ENCODE measurements at places on chromosomes 13 and 19. TPM values are rescaled to one million over a fixed set of nuclear protein-coding genes. Genes with fewer than 3 reads are reported as not detected.

DNA sequence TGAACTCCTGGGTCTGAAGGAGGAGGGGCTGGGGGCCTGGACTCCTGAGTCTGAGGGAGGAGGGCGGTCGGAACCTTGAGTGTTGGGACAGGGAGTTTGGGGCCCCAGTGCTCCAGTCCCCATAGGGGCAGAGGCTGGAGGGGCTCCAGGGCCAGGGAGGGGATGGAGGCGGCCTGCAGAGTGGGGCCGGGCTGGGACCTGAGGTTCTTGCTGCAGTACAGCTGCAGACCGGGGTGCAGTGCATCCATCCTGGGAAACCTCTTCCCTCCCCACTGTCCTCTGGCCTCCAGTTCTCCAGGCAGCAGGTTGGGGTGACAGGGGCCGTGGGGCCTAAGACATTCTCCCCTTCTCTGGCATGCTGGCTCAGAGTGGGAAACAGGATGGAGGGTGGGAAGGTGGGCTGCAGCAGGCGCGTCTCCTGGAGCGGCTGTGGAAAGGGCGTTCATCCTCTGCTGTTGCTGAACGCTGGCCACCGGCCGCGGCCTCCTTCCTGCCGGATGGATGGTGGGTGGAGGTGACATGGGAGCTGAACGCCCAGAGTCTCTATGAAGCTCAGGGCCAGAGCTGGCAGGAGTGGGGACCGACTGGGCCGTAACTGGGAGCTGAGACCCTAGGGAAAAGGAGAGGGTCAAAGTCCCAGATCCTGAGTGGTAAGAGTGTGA is 1.6 kb downstream of the BRSK1 start:
- DNase-seq, result no peak

DNA sequence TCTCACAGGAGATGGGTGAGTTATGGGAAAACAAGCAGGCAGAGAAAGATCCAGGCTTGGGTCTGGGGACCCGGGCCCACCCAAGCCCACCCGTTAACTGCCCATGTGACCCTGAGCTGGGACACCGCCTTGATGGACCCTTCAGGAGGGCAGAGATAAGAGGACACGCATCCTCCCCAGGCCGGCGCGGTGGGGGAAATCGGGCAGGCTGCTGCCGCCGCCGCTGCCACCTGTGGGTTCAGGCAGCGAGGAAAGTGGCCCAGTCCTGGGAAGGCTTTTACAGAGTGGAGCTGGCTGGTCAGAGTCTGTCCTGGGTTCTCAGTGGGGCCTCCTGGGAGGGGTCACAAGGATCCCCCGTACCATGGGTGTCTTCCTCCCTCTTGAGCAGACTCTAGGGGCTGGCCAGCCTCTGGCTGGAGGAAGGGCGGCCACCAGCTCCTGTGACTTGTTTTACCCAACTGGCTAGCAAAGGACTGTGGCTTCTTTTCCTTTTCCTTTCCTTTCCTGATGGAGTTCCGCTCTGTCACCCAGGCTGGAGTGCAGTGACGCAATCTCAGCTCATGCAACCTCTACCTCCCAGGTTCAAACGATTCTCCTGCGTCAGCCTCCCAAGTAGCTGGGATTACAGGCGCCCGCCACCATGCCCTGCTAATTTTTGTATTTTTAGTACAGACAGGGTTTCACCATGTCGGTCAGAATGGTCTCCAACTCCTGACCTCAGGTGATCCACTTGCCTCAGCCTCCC is 155.4 kb downstream of the KDM4B start:
- no peak for DNase-seq

GRCh38 chr19:10726268-10726667 is 8.4 kb downstream of the DNM2 start:
- no peak for DNase-seq

DNA sequence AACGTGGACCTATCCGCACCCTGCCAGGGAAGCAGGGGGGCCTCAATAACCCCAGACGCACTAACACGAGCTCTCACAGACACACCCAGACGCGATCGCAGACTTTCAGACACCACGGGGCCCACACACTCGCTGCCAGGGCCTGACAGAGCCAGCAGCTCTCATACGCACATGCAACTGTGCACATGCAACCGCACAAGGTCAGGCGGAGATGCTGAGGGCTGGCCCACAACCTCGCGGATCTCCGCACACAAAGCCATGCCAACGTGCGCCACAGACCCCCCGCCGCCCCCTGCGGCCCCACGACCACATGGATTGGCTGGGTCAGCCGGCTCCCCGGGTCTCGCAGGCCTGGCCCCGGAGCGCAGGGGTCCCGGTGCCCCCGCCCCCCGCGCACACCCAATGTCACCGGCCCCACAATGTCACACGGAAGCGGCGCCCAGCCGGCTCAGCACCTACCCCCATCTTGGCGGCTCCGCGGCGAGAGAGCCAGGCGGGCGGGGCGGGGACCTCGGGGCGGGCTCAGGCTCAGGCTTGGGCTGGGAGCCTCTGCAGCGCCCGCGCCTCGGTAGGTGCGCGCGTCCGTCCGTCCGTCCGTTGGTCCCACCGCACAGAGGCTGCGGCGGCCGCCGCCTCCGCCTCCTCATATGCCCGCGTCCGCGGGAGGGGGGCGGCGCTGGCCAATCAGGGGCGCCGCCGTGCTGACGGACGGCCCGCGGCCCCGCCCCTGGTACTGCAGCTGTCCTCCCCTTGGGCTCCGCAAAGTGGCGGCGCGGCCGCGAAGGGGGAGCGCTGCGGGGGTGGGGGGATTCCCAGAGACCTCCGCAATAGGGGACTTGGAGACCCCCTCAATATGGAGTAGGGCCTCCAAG is at the start of gene ATP1A3:
ATP1A3 (minus strand) TSS at position 619 of the 872 bp plus-strand sequence; CDS start at position 465, 154 bp downstream.
- DNase-seq, result peak; percentile 22

DNA sequence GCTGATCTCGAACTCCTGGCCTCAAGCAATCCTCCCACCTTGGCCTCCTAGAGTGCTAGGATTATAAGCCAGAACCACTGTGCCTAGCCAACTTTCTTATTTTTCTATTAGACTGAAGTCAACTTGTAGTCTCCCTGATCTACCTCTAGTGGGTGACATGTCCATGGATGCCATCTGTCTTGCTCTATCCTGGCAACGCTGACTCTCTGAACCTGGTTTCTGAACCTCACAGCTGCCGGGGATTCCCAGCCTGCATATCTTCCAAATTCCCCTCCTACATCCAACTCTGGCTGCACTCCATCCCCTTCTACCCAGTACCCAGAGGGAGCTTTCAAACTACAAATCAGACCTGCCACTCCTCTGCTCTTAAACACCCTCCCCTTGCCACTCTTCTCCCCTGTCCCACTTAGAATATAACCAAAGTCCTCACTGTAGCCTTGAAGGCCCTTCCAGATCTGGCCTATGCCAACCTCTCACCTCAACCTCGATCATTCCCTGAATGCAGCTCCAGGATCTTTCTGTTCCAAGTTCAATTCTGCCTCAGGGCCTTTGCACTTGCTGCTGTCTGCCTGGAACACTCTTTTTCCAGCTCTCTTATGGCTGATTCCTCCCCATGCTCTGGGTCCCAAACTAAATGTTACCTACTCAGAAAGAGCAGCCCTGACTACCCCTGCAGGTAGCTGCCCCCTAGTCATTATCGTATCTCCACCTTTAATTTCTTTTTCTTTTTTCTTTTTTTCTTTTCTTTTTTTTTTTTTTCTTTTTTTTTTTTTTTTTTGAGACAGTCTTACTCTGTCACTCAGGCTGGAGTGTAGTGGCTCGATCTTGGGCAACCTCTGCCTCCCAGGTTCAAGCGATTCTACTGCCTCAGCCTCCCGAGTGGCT is 2.2 kb downstream of the CLIP3 start:
- peak; percentile 24 for DNase-seq

GRCh38 chr13:91571681-91572080 is 173.3 kb downstream of the GPC5 start:
- DNase-seq, result no peak

Gene MCEMP1
- total RNA-seq, result not detected

Gene TMTC4
- total RNA-seq, result 17.1 TPM

Gene IGSF23
- total RNA-seq, result not detected

Gene C19orf38
- total RNA-seq, result 0.38 TPM

Gene SEMA6B
- total RNA-seq, result under 0.01 TPM

Gene CDC42EP5
- 18.2 TPM for total RNA-seq

Gene ZNF17
- 11.3 TPM for total RNA-seq

Gene CFAP97D2
- not detected for total RNA-seq

Gene PSG11
- not detected for total RNA-seq

Measured in bronchial epithelial cell (primary cell).